ENCODE measurements at places on chromosomes 11 and 22. TPM values are rescaled to one million over a fixed set of nuclear protein-coding genes. Genes with fewer than 3 reads are reported as not detected.

APOA4 gene
- total RNA-seq, result not detected

TTC36 gene
- total RNA-seq, result not detected

ABCG4 gene
- total RNA-seq, result 0.15 TPM

FXYD6 gene
- not detected for total RNA-seq

DDX25 gene
- 0.12 TPM for total RNA-seq

MFNG gene
- 0.08 TPM for total RNA-seq

OR51M1 gene
- total RNA-seq, result not detected

ANO9 gene
- not detected for total RNA-seq

CASP1 gene
- total RNA-seq, result 5.9 TPM

SYT12 gene
- total RNA-seq, result 0.23 TPM

KCNJ5 gene
- 0.12 TPM for total RNA-seq

PRR33 gene
- not detected for total RNA-seq

CDC42BPG gene
- under 0.01 TPM for total RNA-seq

OR8D4 gene
- not detected for total RNA-seq

ANO1 gene
- total RNA-seq, result 5.3 TPM

DNAJB7 gene
- not detected for total RNA-seq

DEPDC7 gene
- total RNA-seq, result 3.5 TPM

PPP1R14B gene
- 363 TPM for total RNA-seq

GRAP2 gene
- total RNA-seq, result not detected

All from smooth muscle cell of the coronary artery (primary cell).